Cortex of kidney (tissue), 1 donor: ENCODE measurements at places on chromosomes 7 and 10.

DNA sequence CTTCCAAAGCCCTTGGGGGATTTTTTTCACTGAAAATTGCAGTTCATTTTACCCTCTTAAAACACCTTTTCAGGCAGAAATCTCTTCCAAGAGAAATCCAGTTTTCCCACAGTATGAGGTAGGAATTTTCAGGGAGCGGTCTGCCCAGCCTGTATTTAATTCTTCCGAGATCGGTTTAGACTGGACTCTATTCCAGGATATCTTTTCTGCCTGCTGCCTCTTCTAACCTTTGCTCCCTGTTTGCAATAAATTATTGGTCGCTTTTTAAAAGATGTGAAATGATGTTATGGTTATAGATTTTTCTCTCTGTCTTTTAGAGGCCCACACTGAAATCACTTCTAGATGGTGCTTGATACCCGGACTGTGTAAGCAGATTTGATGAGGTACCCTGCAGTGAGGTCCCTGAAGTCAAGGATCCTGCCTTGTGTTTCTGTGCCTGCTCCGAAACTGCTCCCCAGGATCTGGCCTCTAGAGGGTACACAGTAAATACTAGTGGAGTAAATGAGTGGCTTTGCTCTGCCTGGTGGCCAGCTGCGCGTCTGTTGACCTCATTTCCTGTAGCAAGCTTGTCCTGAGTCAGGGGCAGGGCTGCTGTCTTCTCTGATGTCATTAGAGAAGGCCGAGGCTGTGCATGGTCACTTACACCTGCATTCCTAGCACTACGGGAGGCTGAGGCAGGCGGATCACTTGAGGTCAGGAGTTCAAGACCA, 191.6 kb downstream of the FANK1 start:
- DNase-seq: no peak

DNA sequence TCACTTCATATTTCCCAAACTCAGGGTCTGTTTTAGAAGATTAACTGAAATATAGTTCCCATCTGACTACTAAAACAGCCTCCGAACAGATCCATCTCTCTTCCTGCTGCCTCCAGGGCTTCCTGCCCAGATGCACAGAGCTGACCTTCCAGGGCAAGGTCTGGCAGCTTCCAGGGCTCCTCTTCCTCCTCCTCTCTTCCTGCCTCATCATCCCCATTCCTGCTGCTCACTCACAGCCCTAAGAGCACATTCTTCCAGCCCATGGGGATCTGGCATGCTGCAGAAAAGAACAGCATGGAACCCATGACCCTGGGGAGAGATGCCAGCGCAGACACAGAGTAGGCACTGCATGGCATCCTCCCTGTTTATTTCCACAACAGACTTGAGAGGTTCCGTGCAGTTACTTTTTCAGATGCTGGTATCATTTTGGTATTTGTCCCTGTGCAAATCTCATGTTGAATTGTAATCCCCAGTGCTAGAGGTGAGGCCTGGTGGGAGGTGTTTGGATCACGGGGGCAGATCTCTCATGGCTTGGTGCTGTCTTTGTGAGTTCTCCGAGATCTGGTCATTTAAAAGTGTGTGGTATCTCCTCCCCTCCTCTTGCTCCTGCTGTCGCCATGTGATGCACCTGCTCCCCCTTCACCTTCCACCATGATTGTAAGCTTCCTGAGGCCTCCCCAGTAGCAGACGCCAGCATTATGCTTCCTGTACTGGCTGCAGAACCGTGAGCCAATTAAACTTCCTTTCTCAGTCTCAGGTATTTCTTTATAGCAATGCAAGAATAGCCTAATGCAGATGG, 4.4 kb downstream of the PKD1L1 start:
- DNase-seq: no peak

GRCh38 chr7:108234281-108234680, 104.1 kb upstream of the LAMB4 start:
- DNase-seq: no peak

DNA sequence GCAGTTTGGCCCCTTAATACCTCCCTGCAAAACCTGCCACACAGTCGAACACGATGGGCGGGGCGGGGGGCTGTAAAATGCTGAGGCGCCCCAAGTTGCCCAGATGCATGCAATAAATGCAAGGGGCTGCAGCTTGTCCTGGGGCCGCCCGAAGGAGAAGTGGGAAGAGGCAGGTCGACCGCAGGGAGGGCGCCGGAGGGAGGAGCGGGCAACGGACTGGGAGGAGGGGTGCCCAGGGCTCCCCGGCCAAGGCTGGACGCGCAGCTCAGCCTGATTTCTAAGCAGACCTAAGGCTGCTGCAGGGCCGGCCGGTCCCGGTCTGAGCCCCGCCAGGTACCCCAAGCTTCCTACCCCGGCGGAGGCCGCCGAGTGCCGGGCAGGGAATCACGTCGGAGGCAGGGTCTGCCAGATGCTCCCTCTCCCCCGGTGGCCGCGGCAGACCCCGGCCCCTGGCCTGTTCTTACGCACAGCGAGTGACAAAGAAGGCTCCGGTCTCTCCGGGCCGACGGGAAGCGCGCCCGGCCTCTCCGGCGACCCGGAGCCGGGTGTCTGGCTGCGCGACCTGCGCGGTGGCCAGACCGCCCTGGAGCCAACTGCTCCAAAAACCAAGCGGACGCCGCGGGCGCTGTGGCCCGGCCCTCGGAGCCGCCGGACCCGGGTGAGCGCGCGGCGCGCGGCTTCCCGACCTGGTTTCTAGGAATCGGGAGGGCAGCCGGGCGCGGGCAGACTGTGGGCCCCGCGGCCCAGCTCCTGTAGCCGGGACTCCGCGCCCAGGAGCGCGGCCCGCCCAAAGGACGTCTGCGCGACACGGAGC, 744 bp upstream of the EBF3 start:
- no peak for DNase-seq

DNA sequence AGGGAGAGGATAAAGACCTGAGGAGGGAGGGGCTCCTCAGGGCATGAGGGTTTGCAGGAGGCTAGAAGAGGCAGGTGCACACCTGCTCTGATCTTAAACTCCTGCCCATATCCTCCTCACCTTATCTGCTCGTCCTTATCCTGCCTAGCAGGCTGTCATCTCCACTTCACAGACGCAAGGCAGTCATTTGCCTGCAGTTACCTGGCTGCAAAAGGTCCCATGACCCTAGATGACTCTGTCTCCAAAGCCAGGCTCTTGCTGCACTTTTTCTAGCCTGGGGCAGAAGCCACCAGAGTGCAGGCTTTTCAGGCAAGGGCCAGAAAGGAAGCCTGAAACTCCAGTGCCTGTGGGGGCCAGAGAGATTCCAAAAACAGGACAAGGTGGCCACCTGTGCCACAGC, 1.7 kb upstream of the ZNF853 start:
- DNase-seq: no peak

GRCh38 chr7:70693686-70694433, 438.1 kb upstream of the GALNT17 start:
- no peak for DNase-seq

GRCh38 chr7:117470777-117471176, 9.0 kb upstream of the CFTR start:
- DNase-seq: no peak

DNA sequence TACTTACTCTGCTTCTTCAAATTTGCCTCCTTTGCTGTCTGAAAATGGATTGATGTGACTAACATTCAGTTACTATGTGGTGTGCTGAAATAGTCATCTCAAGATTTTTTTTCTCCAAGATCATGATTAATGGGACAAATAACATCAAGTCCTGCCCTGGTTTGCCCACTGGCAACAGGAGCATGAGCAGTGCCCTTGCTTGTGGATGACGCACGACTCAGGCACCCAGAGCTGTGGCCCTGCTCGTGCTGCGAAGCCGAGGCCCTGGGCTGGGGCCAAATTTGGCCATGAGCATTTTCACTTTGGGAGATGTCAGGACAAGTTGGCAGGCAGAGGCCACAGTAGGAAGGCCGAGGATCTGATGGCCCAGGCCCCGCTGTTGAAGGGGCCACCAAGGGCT, 239.8 kb upstream of the IGFBP3 start:
- no peak for DNase-seq
